ENCODE measurements at places on chromosomes 5 and 9. TPM values are rescaled to one million over a fixed set of nuclear protein-coding genes. Genes with fewer than 3 reads are reported as not detected.

GRCh38 chr5:131384616-131385214 lies 120.9 kb downstream of the CDC42SE2 start:
- H3K36me3 ChIP-seq: peaks cover 3% of the 10 kb centered on the region
- H3K4me3 ChIP-seq: no peak overlapping the region
- H3K4me1 ChIP-seq: peaks cover 4% of the 10 kb centered on the region
- H3K27me3 ChIP-seq: peaks cover 6% of the 10 kb centered on the region
- no peak overlapping the region for H3K27ac ChIP-seq

The STRBP gene
- 111 TPM for total RNA-seq

The FAT2 gene
- 0.02 TPM for total RNA-seq

GRCh38 chr5:43415935-43416802 lies 4.0 kb upstream of the CCL28 start:
- H3K36me3 ChIP-seq: no peaks in the 10 kb centered on the region
- H3K27ac ChIP-seq: no peak overlapping the region
- no peaks in the 10 kb centered on the region for H3K27me3 ChIP-seq
- H3K4me1 ChIP-seq: no peaks in the 10 kb centered on the region
- no peak for DNase-seq

The LCN6 gene
- not detected for total RNA-seq

The REXO4 gene
- total RNA-seq: 20.4 TPM

DNA sequence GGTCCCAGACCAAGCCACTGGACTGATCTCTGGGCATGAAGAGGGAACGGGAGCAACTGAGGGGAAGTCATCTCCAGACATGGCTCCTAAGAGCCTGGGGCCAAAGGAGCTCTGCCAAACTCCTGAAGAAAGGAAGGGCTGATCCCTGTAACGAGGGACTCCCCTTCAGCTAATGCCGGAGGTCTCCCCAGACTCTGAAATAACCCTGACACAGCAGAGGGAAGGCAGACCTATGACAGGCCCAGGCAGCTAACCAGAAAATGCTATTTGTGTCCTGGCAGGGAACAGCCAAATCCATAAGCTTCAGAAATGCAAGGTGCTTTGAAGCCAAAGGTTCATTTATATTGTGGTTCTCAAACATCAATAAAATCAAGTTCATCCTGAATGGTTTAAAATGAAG lies 30.9 kb downstream of the APTX start:
- peaks cover 1% of the 10 kb centered on the region for H3K27me3 ChIP-seq
- H3K4me1 ChIP-seq: no peaks in the 10 kb centered on the region
- no peaks in the 10 kb centered on the region for H3K36me3 ChIP-seq
- H3K27ac ChIP-seq: no peak overlapping the region
- DNase-seq: no peak

GRCh38 chr5:15806613-15807012 lies 306.6 kb downstream of the FBXL7 start:
- H3K4me1 ChIP-seq: peaks cover 9% of the 10 kb centered on the region
- H3K36me3 ChIP-seq: peaks cover 14% of the 10 kb centered on the region
- peaks cover 2% of the 10 kb centered on the region for H3K27me3 ChIP-seq
- DNase-seq: no peak
- H3K27ac ChIP-seq: no peak overlapping the region

- H3K4me3 ChIP-seq: no peak overlapping the region
- no peak overlapping the region for H3K27ac ChIP-seq
- DNase-seq: no peak
- H3K36me3 ChIP-seq: peaks cover 3% of the 10 kb centered on the region
Observed at GRCh38 chr5:1320436-1321344, 24.2 kb downstream of the CLPTM1L start.

DNA sequence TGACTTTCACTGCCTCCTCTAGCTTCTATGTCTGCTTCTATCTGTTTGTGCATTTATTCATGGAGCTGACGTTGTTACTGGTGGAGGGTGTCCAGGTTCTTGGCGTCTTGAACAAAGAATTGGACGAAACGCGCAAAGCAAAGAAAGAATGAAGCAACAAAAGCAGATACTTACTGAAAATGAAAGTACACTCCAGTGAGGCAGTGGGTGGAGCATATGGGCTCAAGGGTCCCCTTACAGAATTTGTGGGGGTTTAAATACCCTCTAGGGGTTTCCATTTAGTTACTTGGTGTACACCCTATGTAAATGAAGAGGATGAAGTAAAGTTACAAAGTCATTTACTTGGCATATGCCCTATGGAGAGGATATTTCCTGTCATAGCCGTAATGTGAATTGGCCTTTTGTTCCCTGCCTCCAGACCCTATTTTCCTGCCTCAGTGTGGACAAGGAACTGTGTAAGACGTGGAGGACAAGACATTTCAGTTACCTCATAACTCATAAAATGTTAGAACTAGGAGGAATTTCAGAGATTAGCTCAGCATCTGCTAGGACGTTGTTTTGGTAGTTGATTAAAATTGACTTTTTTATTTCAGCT lies 3.1 kb downstream of the POLR3G start:
- H3K36me3 ChIP-seq: no peaks in the 10 kb centered on the region
- no peak for DNase-seq
- H3K4me3 ChIP-seq: no peak overlapping the region
- H3K4me1 ChIP-seq: peaks cover 6% of the 10 kb centered on the region
- H3K27ac ChIP-seq: no peak overlapping the region

- H3K27me3 ChIP-seq: no peaks in the 10 kb centered on the region
- no peak for DNase-seq
- H3K27ac ChIP-seq: no peak overlapping the region
- no peak overlapping the region for H3K4me3 ChIP-seq
- no peaks in the 10 kb centered on the region for H3K36me3 ChIP-seq
Observed at GRCh38 chr9:107931071-107931715, 441.6 kb upstream of the KLF4 start.

DNA sequence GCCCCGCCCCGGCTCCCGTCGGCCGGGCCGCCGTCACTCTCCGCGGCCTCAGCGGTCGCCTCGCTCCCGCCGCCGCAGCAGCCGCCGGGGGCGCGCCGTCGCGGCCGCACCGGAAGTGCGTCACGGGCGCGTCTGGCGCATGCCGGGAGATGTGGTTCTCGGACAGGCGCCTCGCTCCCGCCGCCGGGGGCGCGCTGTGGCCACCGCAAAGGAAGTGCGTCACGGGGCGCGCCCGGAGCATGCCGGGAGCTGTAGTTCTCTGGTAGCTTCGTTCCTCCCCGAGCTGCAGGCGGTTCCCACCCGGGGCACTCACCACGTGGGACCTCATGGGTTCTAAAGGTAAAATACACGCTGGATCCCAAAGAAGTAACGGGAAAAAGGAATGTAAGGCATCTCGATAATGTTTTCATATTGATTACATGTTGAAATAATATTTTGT lies at the start of gene UBAC1:
TSS of gene UBAC1 (minus strand) at position 97 of the 439 bp plus-strand sequence. CDS start 211 bp downstream, outside the sequence.
- no peak within 1 kb of the TSS for H3K27ac ChIP-seq
- H3K4me1 ChIP-seq: peaks cover 17% of the 10 kb centered on the region
- peak; percentile 96 for DNase-seq
- H3K4me3 ChIP-seq: peak within 1 kb of the TSS; percentile 91
- no peaks in the 10 kb centered on the region for H3K36me3 ChIP-seq

The PCDHB13 gene
- total RNA-seq: 12.7 TPM
